Mammary epithelial cell (primary cell): ENCODE measurements at places on chromosomes 7 and 10.

DNA sequence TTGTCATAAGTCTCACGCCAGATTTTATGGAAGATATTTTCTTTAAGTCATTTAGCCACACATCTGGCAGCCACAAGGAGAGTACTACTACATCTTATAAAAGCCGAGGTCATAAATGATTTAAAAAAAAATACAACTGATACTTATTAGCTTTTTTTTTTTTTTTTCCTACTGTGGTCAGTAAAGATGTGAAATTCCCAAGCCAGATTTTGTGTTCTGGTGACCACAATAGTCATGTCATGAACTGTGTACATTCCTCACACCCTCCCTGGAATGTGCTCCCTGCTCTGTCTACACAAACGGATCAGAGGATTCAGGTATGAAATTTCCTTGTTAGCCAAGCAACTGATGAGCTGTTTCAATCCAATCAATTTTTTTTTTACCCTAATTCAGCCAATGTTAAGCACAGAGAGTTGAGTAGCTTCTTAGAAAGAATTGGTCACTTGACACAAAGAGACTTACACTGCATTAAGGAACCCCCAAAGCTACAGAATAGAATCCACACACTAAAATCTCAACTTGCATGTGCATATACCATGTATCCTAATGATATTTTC lies 54.7 kb downstream of the CHRM2 start:
- peak; percentile 25 for DNase-seq

GRCh38 chr10:60508831-60509230 lies 119.2 kb upstream of the ANK3 start:
- no peak for DNase-seq

DNA sequence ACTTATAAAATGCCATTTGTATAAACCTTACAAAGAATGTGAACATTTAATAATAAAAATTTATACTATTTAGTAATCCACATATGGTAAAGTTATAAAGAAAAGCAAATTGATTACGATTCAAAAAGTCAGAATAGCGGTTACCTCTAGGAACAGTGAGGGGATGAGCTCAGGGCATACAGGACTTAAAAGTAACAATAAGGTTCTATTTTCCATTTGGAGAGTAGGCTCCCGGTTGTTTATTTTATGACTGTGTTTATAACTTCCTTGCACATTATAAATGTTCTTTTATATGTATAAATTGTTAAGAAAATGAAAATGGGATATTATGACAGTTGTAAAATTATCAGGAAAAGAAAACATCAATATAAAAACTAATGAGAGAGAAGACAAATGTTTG lies 135.7 kb downstream of the AVL9 start:
- DNase-seq, result no peak

- DNase-seq, result no peak
These were observed 44.8 kb upstream of the SLC16A12 start for GRCh38 chr10:89580243-89580642.
